Hepatocyte (in vitro differentiated cells): ENCODE measurements at places on chromosomes 11 and 22. TPM values are rescaled to one million over a fixed set of nuclear protein-coding genes. Genes with fewer than 3 reads are reported as not detected.

- DNase-seq, result peak; percentile 22
- peaks cover 28% of the 10 kb centered on the region for H3K4me1 ChIP-seq
- no peak overlapping the region for H3K4me3 ChIP-seq
- H3K27me3 ChIP-seq, result no peaks in the 10 kb centered on the region
These were observed 1.9 kb upstream of the RDX start for GRCh38 chr11:110298301-110298765.

- no peaks in the 10 kb centered on the region for H3K36me3 ChIP-seq
- H3K4me1 ChIP-seq, result peaks cover 5% of the 10 kb centered on the region
These were observed 5.9 kb downstream of the SRRD start for GRCh38 chr22:26489447-26490036.

- no peaks in the 10 kb centered on the region for H3K36me3 ChIP-seq
- H3K4me3 ChIP-seq, result no peak overlapping the region
- H3K4me1 ChIP-seq, result no peaks in the 10 kb centered on the region
- DNase-seq, result no peak
- H3K27ac ChIP-seq, result no peak overlapping the region
These were observed 160.7 kb downstream of the BARX2 start for GRCh38 chr11:129536338-129536737.

- DNase-seq, result peak; percentile 57
- H3K27ac ChIP-seq, result peak overlapping the region; percentile 44
- H3K4me3 ChIP-seq, result no peak overlapping the region
- no peaks in the 10 kb centered on the region for H3K27me3 ChIP-seq
- no peaks in the 10 kb centered on the region for H3K36me3 ChIP-seq
- H3K4me1 ChIP-seq, result peaks cover 6% of the 10 kb centered on the region
These were observed 265.5 kb upstream of the ISX start for GRCh38 chr22:34800260-34800980.

- no peak overlapping the region for H3K4me3 ChIP-seq
- H3K36me3 ChIP-seq, result no peaks in the 10 kb centered on the region
- H3K4me1 ChIP-seq, result peaks cover 12% of the 10 kb centered on the region
- peak overlapping the region; percentile 76 for H3K27ac ChIP-seq
These were observed 201.8 kb upstream of the E2F8 start for GRCh38 chr11:19442554-19442910.

GRCh38 chr22:31150615-31151014 is 9.4 kb upstream of the RNF185 start:
- peaks cover 3% of the 10 kb centered on the region for H3K4me1 ChIP-seq
- H3K4me3 ChIP-seq, result no peak overlapping the region
- no peaks in the 10 kb centered on the region for H3K27me3 ChIP-seq
- DNase-seq, result no peak
- no peak overlapping the region for H3K27ac ChIP-seq

DNA sequence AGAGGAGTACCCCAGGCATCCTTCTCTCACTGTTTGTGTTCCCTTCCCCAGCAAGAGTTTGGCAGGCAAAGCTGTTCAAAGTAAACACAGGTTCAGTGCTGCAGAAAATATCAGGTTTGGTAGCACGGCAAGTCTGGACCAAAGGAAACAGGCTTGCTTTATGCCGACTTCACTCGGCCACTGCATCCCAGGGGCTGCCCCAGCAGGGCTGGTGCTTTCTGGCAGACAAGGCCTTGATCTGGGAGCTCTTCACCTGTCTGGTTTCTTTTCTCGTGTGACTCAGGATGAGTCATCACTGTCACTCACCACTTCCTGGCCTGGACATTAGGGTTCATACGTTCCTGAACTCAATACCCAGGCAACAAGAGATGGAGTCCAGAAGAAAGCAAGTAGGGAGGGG is 52.6 kb upstream of the NAV2 start:
- peak; percentile 67 for DNase-seq
- H3K4me3 ChIP-seq, result no peak overlapping the region
- peak overlapping the region; percentile 10 for H3K27ac ChIP-seq
- H3K27me3 ChIP-seq, result no peaks in the 10 kb centered on the region
- no peaks in the 10 kb centered on the region for H3K4me1 ChIP-seq

DNA sequence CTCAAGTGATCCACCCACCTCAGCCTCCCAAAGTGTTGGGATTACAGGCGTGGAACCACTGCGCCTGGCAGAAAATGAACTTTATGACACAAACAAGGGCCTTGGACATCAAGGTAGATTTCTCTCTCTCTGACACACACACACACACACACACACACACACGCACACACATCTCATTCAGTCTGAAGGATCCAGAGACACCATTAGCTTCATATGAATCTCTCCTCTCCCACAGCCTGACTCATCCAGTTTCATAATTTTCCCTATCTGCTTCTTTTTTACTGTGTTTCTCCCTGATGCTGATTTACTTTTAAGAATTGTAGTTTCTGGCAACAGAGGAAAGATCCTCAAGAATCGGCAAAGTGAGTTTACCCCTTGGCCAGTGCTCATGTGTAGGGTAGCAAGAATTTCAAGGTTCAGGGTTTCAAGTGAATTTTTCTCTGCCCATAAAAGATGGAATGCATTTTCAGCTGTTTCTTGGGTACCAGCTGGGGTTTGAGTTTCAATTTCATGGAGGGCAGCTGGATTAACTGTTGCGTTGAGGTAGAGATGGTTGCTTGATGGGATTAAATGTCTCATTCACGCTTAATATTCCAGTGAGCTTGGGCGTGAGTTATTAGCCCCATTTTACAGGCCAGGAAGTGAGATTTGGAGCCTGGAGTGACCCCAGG is 3.5 kb downstream of the MYO18B start:
- no peak overlapping the region for H3K27ac ChIP-seq
- no peak for DNase-seq
- no peak overlapping the region for H3K4me3 ChIP-seq
- H3K36me3 ChIP-seq, result no peaks in the 10 kb centered on the region
- no peaks in the 10 kb centered on the region for H3K27me3 ChIP-seq

DNA sequence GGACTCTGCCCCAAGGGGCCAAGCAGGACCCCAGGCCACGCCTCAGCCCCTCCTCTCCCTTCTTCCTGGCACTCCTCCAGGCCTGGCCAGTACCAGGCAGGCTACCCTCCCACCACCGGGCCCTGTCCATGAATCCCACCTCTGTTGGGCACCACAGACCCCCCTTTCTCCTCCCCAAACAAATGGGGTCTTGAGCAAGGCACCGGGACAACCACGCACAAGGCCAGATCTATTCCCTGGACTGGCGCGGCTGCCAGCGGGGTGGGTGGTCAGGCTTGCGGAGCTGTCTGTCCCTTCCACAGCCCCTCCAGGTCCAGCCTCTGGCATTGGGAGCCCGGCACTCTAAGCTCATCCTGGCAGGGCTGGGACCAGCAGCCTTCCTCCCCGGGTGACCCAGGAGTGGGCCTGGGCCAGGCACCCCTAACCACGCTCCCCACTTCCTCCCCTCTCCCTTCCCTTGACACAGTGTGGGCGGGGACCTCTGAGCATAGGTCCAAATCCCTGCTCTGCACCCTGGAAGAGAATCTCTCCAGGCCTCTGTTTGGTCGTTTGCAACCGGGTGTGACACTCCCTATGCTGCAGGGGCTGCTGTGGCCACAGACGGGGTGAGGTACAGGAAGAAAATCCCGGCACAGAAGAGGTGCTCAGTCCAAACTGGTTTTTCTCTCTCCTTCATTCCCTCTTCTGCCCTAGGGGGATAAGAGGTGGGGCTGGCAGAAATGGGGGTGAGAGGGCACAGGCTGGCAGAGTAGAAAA is 14.6 kb downstream of the ELFN2 start:
- H3K27me3 ChIP-seq, result peaks cover 8% of the 10 kb centered on the region
- no peaks in the 10 kb centered on the region for H3K4me1 ChIP-seq
- H3K27ac ChIP-seq, result no peak overlapping the region
- H3K36me3 ChIP-seq, result no peaks in the 10 kb centered on the region
- no peak for DNase-seq
- no peak overlapping the region for H3K4me3 ChIP-seq

- H3K27ac ChIP-seq, result peak overlapping the region; percentile 26
- DNase-seq, result peak; percentile 62
- no peaks in the 10 kb centered on the region for H3K36me3 ChIP-seq
- H3K4me1 ChIP-seq, result peaks cover 5% of the 10 kb centered on the region
These were observed 99.3 kb upstream of the FSHB start for GRCh38 chr11:30131535-30131934.

DNA sequence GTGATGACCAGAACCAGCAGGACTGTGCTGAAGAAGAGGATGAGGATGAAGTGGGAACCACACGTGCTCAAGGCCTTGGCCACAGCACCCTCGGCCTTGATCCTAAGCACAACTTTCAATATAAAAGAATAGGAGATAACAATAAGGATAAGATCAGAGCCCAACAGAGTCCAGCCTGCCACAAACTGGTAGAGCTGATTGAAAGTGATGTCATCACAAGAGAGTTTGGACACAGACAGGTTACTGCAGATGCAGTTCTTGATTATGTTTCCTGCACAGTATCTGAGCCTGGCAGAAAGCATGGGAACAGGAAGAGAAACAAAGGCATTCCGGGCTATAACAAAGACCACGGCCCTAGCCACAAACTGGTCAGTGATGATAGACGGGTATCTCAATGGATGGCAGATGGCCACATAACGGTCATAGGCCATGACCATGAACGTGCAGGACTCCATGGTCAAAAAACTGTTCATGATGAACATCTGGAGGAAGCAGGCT is 4.5 kb downstream of the OR56A4 start:
- no peak overlapping the region for H3K4me3 ChIP-seq
- H3K27ac ChIP-seq, result no peak overlapping the region
- H3K4me1 ChIP-seq, result no peaks in the 10 kb centered on the region
- no peaks in the 10 kb centered on the region for H3K27me3 ChIP-seq
- no peak for DNase-seq

DNA sequence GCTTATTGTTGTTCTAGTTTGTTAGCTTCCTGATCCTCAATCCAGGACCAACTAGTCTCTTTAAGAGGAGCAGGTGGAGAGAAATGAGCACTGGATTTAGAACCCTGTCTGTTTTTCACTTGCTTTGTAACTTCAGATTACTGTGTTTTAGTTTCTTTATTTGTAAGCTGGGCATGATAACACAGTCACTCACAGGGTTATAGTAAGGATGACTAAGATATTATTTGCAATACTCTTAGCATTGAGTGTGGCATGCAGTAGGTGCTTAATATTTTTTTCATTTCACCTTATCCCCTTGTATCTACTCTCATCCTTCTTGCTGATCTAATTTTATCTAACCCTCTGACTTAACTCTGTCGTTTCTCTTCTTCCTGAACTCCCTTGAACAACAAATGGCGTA is 33.8 kb downstream of the DNHD1 start:
- no peak overlapping the region for H3K27ac ChIP-seq
- no peaks in the 10 kb centered on the region for H3K27me3 ChIP-seq
- no peak for DNase-seq
- H3K36me3 ChIP-seq, result no peaks in the 10 kb centered on the region

- no peak overlapping the region for H3K27ac ChIP-seq
- no peak for DNase-seq
These were observed 2.7 kb downstream of the CADM1 start for GRCh38 chr11:115501502-115501892.

GRCh38 chr22:22604326-22605073 is 39.9 kb upstream of the GGTLC2 start:
- no peaks in the 10 kb centered on the region for H3K36me3 ChIP-seq
- no peak for DNase-seq
- no peaks in the 10 kb centered on the region for H3K4me1 ChIP-seq
- H3K4me3 ChIP-seq, result no peak overlapping the region
- H3K27ac ChIP-seq, result no peak overlapping the region

DNA sequence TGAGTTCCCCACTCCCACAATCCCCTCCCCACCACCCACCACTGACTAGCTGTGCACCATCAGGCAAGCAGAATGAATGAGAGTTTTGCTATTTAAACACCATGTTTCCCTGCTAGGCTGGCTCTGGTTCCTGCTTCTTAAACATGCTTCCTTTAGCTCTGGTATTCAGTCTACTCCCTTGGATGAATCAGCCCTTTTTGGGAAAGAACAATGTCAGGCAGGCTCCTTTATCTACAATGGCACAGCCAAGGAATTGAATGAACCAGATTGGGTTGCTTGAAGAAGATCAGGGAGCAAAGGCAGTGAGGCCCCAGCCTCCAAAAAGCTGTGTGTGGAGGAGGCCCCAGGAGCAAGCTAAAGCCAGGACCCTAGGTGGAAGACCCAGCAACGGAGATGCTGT is 92.9 kb upstream of the ISX start:
- H3K27ac ChIP-seq, result no peak overlapping the region
- DNase-seq, result no peak
- H3K4me1 ChIP-seq, result no peaks in the 10 kb centered on the region
- no peaks in the 10 kb centered on the region for H3K27me3 ChIP-seq
- H3K4me3 ChIP-seq, result no peak overlapping the region

DNA sequence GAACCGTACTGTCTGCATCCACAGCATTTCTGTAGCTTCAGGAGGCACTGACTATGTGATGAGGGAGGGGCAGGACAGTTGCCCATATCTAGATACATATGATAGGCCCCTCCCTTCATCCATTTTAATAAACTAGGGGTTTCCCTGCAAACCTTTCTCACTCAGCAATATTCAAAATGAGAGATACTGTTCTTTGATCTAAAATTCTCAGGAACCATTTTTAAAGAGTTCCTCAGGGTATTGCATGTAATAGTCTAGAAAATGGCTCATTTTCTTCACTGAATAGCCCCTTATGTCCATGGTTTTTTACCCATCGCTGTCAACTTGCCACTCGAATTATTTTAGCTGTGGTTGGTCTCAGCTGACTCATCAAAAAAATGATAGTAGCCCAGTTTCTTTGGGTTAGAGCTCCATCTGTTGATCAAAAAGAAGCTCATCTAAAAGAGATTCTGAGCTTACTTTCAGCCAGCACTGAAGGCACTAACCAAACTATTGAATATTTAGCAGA is 37.0 kb upstream of the DNAJB7 start:
- H3K27me3 ChIP-seq, result no peaks in the 10 kb centered on the region
- DNase-seq, result peak; percentile 58
- H3K27ac ChIP-seq, result no peak overlapping the region

- H3K36me3 ChIP-seq, result no peaks in the 10 kb centered on the region
These were observed 167.6 kb downstream of the NXPE2 start for GRCh38 chr11:114845766-114846415.

- no peak for DNase-seq
- peak overlapping the region; percentile 21 for H3K27ac ChIP-seq
- H3K4me3 ChIP-seq, result no peak overlapping the region
These were observed 58.8 kb downstream of the ENDOD1 start for GRCh38 chr11:95148406-95148805.

Gene F2
- polyA plus RNA-seq, result 96.2 and 111 TPM in 2 replicates

Gene SCARF2
- 35.2 and 39.0 TPM in 2 replicates for polyA plus RNA-seq

Gene ISX
- polyA plus RNA-seq, result 17.7 and 20.6 TPM in 2 replicates

Gene SGSM1
- 1.7 TPM in 2 replicates for polyA plus RNA-seq

Gene TMPRSS6
- polyA plus RNA-seq, result 21.3 and 34.4 TPM in 2 replicates

Gene DRD4
- 1.1 and 2.9 TPM in 2 replicates for polyA plus RNA-seq
